ENCODE measurements at places on chromosomes 4 and X.

- H3K4me1 ChIP-seq, result no peaks in the 10 kb centered on the region
- H3K36me3 ChIP-seq, result no peaks in the 10 kb centered on the region
- DNase-seq, result no peak
- H3K27ac ChIP-seq, result no peak overlapping the region
These were observed 12.8 kb upstream of the CRMP1 start for GRCh38 chr4:5905714-5906113.

DNA sequence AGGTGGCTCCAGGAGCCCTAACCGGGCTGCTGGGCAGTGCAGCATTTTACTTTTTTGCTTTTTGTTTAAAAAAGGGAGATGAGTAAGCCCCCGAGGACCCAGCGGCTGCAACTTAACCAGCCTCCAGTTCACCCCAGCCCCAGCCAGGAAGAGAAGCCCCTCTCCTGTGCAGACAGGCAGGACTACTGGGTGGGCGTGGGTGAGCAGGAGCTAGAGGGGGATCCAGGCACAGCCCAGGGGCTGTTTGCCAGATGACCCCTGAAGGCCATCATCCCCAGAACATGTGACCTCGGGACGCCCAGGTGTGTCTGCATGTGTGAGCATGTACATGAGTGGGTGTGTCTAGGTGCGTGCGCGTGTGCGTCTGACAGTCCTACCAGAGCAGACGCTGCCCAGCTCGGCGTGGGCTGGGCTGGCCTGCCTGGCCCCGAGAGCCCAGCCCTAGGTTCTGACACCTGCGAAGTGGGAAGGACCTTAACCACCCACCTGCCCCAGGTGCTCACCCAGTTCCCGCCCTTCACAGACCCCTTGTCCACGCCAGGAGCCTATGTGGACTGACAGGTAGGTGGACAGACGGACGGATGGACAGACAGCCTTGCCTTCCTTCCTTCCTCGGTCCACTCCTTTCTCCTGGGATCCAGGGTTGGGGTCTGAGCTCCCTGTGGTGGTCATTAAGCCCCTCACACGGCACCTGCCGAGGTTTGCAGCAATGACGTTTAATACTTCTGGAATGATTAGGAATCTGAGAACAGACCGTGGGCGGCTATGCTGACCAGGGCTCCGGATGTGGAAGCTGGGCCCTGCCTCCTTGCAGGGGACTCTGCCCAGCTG, 7.8 kb upstream of the HAUS3 start:
- H3K4me1 ChIP-seq, result peaks cover 15% of the 10 kb centered on the region
- peaks cover 5% of the 10 kb centered on the region for H3K36me3 ChIP-seq
- no peak overlapping the region for H3K4me3 ChIP-seq
- DNase-seq, result no peak
- no peaks in the 10 kb centered on the region for H3K27me3 ChIP-seq

DNA sequence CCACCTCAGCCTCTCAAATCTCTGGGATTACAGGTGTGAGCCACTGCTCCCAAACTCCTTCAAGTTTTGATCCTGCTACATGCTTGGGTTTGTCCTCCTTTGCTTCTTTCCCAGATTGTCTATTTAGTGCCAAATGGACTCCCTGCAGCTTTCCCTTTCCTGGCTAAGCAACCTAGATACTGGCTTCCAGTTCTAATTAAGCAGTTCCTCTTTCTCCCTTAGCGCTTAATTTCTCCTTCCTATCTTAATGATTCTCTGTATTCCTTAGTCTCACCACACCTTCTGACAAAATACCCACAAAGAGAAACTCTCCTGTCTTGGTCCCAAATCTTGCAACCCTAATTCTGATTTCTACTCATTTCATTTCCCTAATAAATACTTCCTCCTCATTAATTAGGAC, 7.8 kb downstream of the RXFP1 start:
- H3K36me3 ChIP-seq, result no peaks in the 10 kb centered on the region
- no peak for DNase-seq
- no peaks in the 10 kb centered on the region for H3K4me1 ChIP-seq
- H3K4me3 ChIP-seq, result no peak overlapping the region

- DNase-seq, result no peak
- H3K4me1 ChIP-seq, result peaks cover 8% of the 10 kb centered on the region
- no peaks in the 10 kb centered on the region for H3K27me3 ChIP-seq
- no peaks in the 10 kb centered on the region for H3K36me3 ChIP-seq
These were observed 10.9 kb upstream of the DCTD start for GRCh38 chr4:182928061-182928460.

DNA sequence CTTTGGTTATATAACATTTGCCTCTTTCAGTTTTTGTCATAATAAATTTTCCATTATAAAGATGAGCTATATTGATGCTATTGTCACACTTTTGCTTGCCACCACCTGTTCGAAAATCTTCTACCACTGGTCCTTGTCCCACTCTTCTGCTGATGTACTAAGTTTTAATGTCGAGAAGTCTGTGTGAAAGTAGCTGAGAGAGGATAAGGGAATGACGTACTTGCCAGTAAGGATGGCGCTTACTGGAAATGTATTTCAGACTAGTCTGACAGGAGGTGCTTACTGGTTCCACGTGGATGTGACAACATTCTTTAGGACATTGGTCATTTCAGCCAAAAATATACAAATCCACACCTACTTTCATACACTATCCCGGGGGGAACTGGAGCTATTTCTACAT, 132.7 kb upstream of the NR3C2 start:
- H3K4me3 ChIP-seq, result no peak overlapping the region
- no peak for DNase-seq
- no peaks in the 10 kb centered on the region for H3K27me3 ChIP-seq
- H3K36me3 ChIP-seq, result no peaks in the 10 kb centered on the region

- H3K36me3 ChIP-seq, result no peaks in the 10 kb centered on the region
- H3K4me1 ChIP-seq, result peaks cover 5% of the 10 kb centered on the region
- H3K27me3 ChIP-seq, result no peaks in the 10 kb centered on the region
- no peak overlapping the region for H3K4me3 ChIP-seq
These were observed 59.9 kb downstream of the PROM1 start for GRCh38 chr4:16023776-16024408.

- DNase-seq, result no peak
- H3K36me3 ChIP-seq, result no peaks in the 10 kb centered on the region
- H3K27me3 ChIP-seq, result peaks cover 35% of the 10 kb centered on the region
These were observed 45.7 kb downstream of the FHDC1 start for GRCh38 chr4:152981842-152982241.

GRCh38 chrX:111170017-111170416, 74.0 kb downstream of the PAK3 start:
- H3K27me3 ChIP-seq, result no peaks in the 10 kb centered on the region
- no peak for DNase-seq
- H3K36me3 ChIP-seq, result no peaks in the 10 kb centered on the region
- no peak overlapping the region for H3K4me3 ChIP-seq

- H3K27ac ChIP-seq, result no peak overlapping the region
- peak; percentile 42 for DNase-seq
- no peaks in the 10 kb centered on the region for H3K27me3 ChIP-seq
- no peak overlapping the region for H3K4me3 ChIP-seq
- peaks cover 22% of the 10 kb centered on the region for H3K4me1 ChIP-seq
These were observed 4.4 kb downstream of the RBPJ start for GRCh38 chr4:26325191-26325590.

DNA sequence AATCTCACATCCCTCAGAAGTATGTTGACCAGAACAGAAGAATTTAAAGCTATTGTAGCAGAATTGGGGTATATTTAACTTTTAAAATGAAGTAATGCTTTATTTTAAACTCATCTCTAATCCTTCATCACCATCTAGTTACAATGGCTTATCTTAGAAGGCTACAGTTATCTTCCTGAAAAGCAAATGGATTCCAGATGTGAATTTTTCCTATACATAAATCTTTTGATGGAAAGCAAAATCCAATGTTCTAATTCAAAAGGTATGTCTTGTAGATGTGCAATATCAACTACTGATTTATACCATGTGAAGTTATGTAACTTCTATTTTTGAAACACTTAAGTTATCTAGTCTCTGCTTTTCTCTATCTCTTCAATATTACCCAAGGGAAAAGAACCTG, 47.6 kb downstream of the CCNG2 start:
- no peaks in the 10 kb centered on the region for H3K36me3 ChIP-seq
- no peaks in the 10 kb centered on the region for H3K4me1 ChIP-seq
- DNase-seq, result no peak
- H3K27me3 ChIP-seq, result peaks cover 35% of the 10 kb centered on the region
- H3K27ac ChIP-seq, result no peak overlapping the region

GRCh38 chr4:108878806-108879205, 116.0 kb upstream of the ETNPPL start:
- no peak overlapping the region for H3K27ac ChIP-seq
- H3K4me3 ChIP-seq, result no peak overlapping the region
- H3K27me3 ChIP-seq, result no peaks in the 10 kb centered on the region
- no peak for DNase-seq
- no peaks in the 10 kb centered on the region for H3K36me3 ChIP-seq

GRCh38 chr4:171588764-171589163, 224.4 kb upstream of the GALNTL6 start:
- H3K36me3 ChIP-seq, result no peaks in the 10 kb centered on the region
- no peak overlapping the region for H3K4me3 ChIP-seq
- no peak for DNase-seq
- H3K27ac ChIP-seq, result no peak overlapping the region

DNA sequence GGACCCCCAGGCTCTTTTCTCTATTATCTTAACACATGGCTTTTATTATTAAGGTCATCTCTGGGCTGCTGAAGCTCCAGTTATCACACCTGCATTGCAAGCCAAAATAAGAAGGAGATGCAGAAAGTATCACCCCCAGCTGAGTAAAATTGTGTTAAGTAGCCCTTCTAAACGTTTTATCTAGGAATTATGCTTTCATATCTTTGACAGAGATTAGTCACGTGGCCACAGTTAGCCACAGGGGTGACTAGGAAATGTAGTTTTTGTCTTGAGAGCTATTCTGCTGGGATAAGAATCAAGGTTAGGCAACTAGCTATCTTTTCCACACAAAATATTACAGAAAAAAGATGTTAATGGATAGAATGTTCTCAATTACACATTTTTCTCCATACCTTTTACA, 102.1 kb downstream of the ANXA3 start:
- H3K4me1 ChIP-seq, result peaks cover 11% of the 10 kb centered on the region
- H3K27ac ChIP-seq, result no peak overlapping the region
- no peak for DNase-seq
- H3K4me3 ChIP-seq, result no peak overlapping the region
- H3K27me3 ChIP-seq, result no peaks in the 10 kb centered on the region
- no peaks in the 10 kb centered on the region for H3K36me3 ChIP-seq

DNA sequence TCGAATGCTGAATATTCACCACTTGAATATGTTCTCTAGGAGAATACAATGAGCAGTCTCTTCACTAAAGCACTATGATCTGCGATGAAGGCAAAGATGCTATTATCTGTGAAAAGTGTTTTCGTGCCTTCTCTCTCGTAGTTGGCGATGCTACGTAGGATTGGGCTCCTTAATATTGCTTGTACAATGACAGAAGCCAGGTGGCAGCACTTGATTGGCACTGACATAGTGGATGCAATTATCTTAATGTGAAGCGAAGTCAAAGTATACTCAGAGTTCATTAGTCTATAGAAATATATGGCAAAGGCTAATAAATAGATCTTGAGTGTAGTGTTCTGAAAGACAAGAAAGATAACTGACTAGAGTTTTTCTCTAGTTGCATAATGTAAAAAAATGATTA, 1135.7 kb upstream of the AGA start:
- H3K36me3 ChIP-seq, result no peaks in the 10 kb centered on the region
- H3K27ac ChIP-seq, result no peak overlapping the region
- H3K4me3 ChIP-seq, result no peak overlapping the region
- DNase-seq, result peak; percentile 1
- no peaks in the 10 kb centered on the region for H3K27me3 ChIP-seq

DNA sequence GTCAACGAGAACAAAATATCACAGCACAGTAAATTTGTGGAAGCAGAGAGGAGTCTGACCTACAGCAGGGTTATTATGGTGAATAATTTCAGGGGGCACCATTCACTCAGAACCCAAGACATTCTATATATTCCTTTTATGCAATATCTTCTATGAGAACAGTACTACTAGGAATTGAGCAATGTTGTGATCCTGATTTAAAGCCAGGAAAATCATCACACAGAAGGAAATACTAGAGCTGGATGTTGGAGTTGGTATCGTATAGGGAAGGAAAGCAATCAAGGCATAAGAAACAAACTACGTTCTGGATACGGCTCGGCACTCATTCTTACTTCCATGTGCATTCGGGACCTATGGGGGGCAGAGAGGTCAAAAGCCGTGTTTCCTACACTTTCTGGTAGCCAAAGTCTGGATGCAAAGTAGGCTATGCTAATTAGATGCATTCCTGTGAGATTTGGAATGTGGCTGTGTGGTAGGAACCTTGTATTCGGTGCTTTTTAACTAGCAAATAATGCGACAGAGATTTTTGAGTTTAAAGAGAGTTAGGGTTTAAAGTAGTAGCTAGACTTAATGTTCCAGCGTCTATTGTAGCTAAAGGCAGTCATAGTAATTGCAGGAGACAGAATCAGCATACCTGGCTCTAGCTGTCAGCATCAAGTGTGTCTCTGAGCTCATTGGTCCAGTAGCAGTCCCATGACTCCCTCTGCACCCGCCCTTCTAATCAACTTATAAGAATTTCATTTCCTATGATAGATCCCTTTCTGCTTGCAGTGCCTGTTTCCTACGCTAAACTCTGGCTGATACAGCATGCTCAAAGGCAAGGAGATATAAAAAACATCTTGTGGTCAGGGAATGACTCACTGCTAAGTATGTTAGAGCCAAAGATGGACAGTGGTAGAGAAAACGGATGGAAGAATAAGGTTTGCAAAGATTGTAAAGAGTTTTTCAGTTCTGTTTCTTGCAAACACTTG, 43.3 kb upstream of the PDGFC start:
- H3K27me3 ChIP-seq, result no peaks in the 10 kb centered on the region
- no peaks in the 10 kb centered on the region for H3K36me3 ChIP-seq
- H3K4me3 ChIP-seq, result no peak overlapping the region
- H3K4me1 ChIP-seq, result no peaks in the 10 kb centered on the region

- H3K36me3 ChIP-seq, result no peaks in the 10 kb centered on the region
- no peaks in the 10 kb centered on the region for H3K27me3 ChIP-seq
- H3K4me1 ChIP-seq, result no peaks in the 10 kb centered on the region
- no peak for DNase-seq
- no peak overlapping the region for H3K4me3 ChIP-seq
These were observed 520.5 kb upstream of the NR3C2 start for GRCh38 chr4:148962539-148963290.

DNA sequence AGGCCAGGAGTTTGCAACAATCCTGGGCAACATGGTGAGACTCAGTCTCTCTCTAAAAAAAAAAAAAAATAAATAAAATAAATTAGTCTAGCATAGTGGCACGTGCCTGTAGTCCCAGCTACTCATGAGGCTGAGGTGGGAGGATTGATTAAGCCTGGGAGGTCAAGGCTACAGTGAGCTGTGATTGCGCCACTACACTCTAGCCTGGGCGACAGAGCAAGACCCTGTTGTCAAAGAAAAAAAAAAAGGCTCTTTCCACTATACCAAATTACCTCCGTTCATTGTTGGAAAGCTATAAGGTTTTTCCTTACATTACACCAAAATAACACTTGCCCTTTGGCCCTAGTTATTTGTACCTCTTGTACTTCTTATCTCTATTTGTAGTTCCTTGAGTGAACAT, 9.9 kb upstream of the PRSS48 start:
- DNase-seq, result peak; percentile 76
- peaks cover 17% of the 10 kb centered on the region for H3K36me3 ChIP-seq
- H3K27ac ChIP-seq, result peak overlapping the region; percentile 50
- no peak overlapping the region for H3K4me3 ChIP-seq

GRCh38 chr4:110878413-110878812, 255.5 kb upstream of the PITX2 start:
- H3K27me3 ChIP-seq, result no peaks in the 10 kb centered on the region
- no peak overlapping the region for H3K27ac ChIP-seq
- no peak overlapping the region for H3K4me3 ChIP-seq
- DNase-seq, result no peak

All from HepG2 (cell line).